ENCODE measurements at places on chromosomes 6 and 20.
A peak's percentile ranks its signal among the peaks of the same experiment; 100 is the strongest.

DNA sequence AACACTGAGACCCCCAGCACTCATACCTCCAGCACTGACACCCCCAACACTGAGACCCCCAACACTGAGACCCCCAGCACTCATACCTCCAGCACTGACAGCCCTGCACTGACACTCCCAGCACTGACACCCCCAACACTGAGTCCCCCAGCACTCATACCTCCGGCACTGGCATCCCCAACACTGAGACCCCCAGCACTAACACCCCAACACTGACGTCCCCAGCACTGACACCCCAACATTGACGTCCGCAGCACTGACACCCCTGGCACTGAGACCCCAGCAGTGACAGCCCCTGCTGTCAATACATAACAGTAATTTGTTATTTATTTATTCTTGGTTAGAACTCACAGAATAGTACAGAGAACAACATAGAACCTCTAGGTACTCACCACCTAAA is 58.0 kb downstream of the ERMARD start:
- DNase-seq, result no peak

- DNase-seq, result no peak
Measured at GRCh38 chr6:52577778-52578463, 1.1 kb upstream of the TRAM2 start.

GRCh38 chr6:168167431-168168315 is 88.7 kb upstream of the FRMD1 start:
- no peak for DNase-seq

GRCh38 chr6:164108092-164108491 is 693.6 kb downstream of the QKI start:
- no peak for DNase-seq

- DNase-seq, result peak; percentile 18
Measured at GRCh38 chr6:113936093-113936934, 34.6 kb downstream of the HDAC2 start.

DNA sequence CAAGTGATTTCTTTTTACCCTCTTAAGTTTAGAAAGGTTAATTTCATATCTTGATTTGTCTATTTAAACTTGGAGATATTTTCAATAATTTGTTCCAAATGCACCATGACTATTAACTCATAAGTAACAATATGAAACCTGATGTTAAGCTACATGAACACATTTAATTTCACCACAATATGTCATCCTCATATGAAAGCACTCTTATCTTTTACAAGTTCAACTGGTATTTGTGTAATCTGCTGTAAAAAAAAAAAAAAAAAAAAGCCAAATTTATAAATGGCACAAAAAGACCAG is 110.4 kb downstream of the HFE start:
- no peak for DNase-seq

- no peak for DNase-seq
Measured at GRCh38 chr20:58547623-58548475, 32.6 kb upstream of the APCDD1L start.

- no peak for DNase-seq
Measured at GRCh38 chr20:56427797-56428196, 15.7 kb downstream of the CASS4 start.

- DNase-seq, result no peak
Measured at GRCh38 chr6:148657048-148657447, 89.8 kb upstream of the UST start.

GRCh38 chr20:36830791-36831691 is 44.9 kb upstream of the TLDC2 start:
- DNase-seq, result peak; percentile 52

- no peak for DNase-seq
Measured at GRCh38 chr6:68636666-68637065, 1.6 kb downstream of the ADGRB3 start.
